ENCODE measurements at places on chromosomes 6 and 20.

- peak; percentile 28 for DNase-seq
Measured at GRCh38 chr6:14452567-14453527, 335.3 kb downstream of the CD83 start.

DNA sequence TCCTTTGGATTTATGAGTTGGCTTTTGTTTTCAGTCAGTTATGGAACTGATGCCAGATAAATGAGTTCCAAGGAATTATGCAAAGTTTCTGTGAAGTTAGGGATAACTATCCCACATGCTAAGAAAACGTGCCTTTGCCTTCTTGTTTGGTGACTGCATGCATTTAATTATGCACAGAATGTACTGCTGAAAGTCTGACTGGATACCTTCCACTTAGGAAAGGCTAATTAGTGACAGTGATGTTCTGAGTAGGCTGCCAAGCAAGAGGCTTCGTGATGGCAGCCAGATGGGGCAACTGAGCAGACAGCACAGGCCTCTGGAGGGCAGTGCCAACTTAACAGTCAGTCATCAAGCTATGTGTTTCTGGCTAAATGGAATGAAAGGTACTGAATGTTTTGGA lies 289.9 kb downstream of the CD109 start:
- DNase-seq: no peak

DNA sequence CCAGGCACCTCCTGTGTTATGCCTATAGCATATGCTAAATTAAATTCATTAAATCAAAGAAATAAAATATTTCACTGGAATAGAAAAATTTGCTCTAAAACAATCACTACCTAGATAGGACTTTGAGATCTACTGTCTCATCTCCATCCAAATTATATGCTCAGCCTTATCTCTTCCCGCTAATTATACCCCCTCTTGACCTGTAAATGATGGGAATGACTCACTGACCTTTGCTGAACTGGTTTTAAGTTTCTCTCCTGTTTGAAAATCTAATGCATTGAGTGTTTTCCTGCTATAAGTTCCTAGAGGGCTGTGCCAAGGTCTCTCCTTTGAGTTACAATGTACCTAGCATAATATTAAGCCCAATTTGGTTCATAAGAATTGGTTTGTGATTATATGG lies 110.1 kb downstream of the BMP2 start:
- no peak for DNase-seq

DNA sequence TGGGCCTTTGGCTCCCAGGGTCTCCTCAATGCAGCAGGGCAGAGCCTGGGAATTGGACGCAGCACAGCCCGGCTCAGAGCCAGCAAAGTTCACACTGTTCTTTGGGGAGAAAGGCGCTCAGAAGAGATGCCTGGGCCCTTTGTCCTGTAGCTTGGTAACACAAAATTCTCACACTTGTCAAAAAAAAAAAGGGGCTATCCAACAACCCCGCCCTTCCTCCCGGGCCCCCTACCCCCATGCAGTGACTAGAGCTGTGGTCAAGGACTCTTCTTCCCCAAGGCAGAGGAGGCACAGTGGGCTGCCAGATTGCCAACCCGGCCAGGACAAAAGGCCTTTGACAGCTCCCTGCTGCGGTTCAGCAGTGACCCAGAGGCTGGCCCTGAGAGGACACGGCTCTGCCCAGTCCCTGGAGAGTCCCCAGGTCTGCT lies 2.0 kb downstream of the NKAIN4 start:
- no peak for DNase-seq

DNA sequence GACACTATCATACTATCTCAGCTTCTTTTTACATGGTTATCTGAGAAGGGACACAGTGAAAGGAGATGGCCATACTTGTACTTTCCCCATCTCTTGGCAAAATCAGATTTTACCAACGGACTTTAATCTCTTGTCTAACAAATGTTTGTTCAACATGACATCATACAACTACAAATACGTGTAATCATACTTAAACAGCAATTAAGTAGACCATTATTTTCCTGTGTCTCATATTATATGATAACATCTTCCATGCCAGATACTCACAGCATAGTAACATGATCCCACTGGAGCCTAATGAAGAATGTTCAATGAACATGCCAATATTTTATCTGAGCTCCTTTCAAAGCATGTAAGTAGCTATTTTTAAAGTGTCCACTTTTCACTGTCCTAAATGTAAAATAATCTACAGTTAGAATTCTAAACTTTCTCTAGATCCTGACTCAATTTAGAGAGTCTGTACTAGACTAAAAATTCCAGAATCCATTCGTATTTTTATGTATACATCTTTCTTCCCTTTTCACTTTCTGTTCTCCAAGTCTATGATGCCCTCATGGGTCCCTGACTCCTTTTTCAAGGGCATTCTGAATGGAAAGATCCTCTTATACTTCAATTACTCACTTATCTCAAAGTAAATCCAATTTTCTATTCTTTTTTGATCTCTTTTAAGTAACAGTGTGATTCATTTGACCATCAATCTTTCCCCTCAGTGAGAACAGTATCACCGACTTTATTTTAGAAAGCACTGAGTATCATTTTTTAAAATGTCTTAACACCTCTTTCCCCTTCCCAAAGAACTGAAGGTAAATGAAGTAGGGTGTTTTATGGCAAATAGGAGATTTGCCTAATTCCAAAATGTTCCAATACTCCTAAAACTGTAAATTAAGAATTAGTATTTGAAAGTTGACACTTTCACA lies 133.5 kb downstream of the CDK19 start:
- no peak for DNase-seq

DNA sequence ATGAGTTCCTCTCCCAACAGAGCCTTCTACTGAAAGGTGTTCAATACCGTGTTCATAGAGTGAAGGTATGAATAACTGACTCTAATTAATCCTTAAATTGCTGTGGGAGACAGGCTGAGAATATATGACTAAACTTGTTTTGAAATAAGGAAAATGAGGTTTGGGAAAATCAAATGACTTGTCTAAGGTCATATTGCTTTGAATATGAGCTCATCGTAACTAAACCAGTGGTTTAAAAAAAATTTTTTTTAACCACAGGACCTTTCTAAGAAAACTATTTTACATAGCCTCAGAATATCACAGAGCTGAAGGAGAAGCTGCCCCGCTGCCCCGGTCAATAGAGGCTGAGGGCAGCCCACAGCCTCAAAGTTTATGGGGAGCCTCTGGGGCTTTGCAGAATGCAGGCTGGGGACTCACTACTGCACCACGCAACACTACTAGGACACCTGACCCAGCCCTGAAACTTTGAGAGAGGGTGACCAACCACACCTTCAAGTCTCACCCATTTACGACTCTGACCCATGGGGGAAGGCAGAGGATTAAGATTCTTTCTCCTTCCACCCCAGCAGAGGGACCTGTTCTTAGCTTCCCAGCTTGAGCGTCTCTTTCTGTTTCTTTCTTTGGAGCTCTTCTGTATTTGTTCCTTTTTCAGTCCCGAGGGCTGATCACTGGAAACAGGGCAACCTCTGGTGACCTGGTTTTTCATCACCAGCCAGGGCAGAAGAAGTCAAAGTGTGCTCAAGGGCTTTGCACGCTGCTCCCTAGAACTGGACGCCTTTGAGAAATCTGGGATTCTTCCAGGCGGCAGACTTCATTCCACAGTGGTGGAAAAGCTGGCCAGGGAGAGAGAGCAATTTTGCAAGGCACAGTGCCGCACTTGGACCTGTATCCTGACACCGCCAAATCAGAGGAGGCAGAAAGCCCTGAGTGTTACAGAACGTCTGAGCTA lies 220.2 kb downstream of the ATXN1 start:
- DNase-seq: no peak

GRCh38 chr20:4637081-4637797 lies 84.5 kb upstream of the PRND start:
- no peak for DNase-seq

DNA sequence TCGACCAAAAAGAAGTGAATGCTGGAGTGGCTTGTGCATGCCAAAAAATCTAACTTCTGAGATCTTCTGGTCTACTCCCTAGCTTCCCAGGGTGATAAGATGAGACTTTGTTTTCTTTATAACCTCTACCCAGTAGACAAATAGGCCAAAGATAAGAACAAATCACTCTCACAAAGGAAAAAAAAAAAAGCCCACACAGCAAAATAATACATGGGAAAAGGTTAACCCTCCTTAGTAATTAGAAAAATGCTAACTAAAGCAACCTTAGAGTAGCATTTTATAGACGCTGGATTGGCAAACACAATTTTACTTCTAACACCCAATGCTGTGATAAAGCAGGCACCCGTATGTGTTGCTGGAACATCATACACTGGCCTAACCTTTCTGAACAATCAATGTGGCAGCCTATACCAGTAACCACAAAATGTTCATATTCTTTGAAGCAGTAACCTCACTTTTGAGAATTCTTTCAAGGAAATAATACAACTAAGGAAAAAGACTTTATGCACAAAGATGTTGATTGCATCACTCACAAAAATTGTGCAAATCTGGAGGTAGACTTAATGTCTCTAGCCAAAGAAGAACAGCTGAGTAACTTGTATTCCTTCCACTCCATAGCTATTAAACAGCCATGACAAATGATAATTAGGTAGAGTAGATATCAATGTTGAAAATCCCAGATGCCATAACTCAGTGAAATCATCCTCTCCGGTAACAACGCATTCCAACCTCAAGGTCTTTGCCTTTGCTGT lies 116.3 kb upstream of the QKI start:
- DNase-seq: no peak

GRCh38 chr6:91166271-91167046 lies 579.6 kb upstream of the MAP3K7 start:
- no peak for DNase-seq

DNA sequence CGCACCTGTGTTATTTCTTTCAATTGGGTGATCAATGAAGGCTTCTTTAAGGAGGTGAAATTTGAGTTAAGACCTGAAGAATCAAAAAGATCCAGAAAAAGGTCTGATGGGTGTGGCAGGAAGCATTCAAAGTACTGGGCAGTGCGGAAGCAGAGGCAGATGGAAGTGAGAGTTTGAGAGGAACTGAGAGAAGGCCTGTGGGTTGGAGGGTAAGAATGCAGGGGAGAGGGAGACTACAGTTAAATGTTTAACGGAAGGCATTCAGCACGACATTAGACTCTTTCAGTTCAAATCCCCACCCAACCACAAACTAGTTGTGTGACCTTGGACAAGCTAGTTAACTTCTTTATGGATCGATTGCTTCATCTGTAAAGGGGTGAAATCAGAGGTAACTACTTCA lies 50.5 kb upstream of the GCM1 start:
- peak; percentile 51 for DNase-seq

DNA sequence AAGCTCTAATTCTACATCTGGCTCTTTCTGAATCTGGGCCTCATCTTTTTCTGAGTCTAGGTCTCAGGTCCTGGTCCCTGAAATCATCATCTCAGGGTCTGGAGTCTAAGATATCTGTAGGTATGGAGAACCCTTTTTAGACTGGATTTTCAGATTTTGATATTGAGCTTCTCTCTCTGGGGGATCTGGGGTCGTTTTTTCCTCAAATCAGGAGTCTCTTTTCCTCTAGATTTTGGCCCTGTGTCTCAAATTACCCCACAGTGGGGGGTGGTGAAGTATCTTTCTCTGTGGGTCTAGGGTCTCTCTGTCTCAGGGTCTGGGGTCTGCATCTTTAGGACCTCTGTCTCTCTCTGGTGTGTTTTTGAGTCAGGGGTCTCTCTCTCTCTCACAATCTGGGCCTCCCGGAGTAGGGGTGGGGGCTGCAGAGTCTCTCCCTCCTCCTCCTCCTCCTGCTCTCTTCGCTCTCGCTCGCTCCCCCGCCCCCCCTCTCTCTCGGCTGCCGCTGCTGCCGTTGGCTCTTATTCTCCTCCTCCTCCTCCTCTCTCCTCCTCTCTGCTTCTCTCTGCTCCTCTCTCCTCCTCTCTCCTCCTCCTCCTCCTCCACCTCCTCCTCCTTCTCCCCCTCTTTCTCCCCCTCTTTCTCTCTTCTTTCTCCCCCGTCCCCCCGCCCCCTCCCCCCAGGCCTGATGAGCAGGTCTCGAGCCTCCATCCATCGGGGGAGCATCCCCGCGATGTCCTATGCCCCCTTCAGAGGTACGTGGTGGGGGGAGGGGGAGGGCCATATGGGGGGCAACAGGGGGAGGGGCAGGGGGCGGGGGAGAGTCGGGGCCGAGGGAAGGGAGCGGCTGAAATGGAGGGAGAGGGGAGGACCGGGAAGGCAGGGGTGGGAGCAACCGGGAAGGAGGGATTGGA lies at the start of gene SYNGAP1:
Gene SYNGAP1 (plus strand): TSS at position 486 of the 911 bp plus-strand sequence. CDS start 200 bp downstream, at position 686.
- peak; percentile 52 for DNase-seq

DNA sequence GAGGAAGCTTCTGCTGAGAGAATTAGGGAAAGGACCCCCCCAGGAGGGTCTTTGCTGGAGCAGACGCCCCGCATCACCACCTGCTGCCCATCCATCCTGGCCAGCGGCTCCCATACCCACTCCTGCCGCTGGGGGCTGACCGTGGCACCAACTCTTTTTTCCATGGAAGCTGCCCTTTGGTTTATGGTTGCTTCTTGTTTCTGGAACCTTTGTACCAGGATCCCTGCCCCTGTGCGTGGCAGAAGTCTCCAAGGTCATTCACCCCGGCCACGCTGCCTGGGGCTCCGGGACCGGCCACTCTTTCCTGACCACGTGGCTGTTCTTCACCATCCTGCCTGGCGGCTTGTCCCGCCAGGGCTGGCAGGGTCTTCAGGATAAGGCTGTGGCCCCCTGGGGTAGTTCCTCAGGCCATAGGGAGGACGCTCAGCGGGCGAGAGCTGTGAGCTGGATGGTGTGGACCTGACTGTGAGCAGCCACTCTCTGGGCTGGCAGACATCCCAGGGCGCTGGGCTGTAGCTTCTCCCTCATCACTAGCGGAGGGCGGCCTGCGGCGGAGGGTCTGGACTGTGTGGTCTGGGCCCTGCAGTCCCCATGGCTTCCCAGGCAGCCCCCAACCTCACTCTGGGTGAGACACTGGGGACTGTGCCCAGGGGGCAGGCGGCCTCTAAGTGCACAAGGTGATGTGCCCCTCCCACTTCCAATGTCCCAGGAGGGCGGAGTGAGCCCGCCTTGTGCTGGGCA lies 22.8 kb upstream of the RBBP8NL start:
- no peak for DNase-seq

DNA sequence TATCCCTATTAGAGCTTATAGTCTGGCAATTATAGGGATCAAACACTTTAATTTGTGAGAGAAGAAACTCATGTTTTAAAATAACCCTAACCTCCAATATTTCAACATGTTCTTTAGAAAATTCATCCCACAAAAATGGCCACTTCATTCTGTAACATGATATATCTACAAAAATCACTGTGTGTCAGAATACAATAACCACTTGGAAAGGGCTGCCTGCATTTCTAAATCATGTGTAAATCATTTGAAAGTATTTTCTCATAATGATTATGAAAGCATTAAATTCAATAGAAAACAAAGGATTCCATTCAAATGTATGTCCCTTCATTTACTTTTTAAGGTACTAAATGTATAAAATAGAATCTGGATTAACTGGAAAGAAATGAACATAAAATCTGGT lies 101.4 kb upstream of the NHSL1 start:
- no peak for DNase-seq

- peak; percentile 42 for DNase-seq
Measured at GRCh38 chr20:45097485-45098102, 3.3 kb downstream of the KCNS1 start.
